ENCODE measurements at places on chromosomes 1 and 21.

- peak; percentile 94 for DNase-seq
Observed at GRCh38 chr1:46757247-46757955, 38.5 kb upstream of the EFCAB14 start.

- no peak for DNase-seq
Observed at GRCh38 chr1:58528518-58528917, 18.0 kb downstream of the OMA1 start.

DNA sequence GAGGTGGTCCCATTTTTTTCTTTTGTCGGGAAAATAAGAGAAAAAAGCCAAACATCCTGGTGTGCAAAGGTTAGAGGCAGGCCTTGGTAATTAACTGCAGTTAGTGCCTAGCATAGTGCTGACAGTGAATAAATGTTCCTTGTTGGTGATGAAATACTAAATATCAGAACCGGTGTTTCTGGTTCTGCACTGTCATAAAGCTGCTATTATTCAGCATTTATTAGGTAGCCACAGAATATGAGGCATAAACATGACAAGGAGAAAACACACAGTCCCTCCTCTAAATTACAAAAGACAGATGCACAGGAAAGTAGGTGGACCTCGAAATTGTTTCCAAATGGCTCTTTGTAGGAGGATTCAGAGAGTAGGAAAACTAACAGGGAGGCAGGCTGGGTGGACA, 122.0 kb upstream of the ADGRL2 start:
- DNase-seq = no peak

DNA sequence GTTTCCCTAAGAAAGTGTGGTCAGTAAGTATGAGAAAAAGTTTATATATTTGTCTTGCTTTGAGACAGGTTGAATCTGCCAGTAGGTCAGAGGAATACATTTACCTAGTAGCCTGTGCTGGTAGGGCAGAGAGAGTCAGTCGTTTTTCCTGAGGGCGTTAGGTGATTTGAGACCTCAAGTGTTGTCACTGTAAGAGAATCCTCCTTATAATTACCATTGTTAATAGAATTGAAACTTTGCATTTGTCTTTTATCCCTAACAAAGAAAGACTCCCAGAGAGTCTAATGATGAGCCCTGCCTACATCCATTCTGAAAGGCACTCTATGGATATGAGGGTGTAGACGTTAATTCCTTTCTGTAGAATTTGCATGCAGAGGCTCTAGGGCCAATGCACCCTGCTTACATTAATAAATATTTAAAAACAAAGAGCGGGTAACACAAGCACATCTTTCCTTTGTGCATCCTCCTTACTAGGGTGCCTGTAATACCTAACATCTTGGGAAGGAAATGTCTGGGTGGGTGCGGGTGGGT, 16.4 kb downstream of the PBX1 start:
- DNase-seq = no peak

- DNase-seq = peak; percentile 2
Observed at GRCh38 chr21:36773117-36773516, 74.2 kb downstream of the SIM2 start.

GRCh38 chr1:235553112-235553551, 48.9 kb upstream of the B3GALNT2 start:
- DNase-seq = no peak

GRCh38 chr1:51175278-51175677, 60.8 kb upstream of the RNF11 start:
- DNase-seq = no peak

DNA sequence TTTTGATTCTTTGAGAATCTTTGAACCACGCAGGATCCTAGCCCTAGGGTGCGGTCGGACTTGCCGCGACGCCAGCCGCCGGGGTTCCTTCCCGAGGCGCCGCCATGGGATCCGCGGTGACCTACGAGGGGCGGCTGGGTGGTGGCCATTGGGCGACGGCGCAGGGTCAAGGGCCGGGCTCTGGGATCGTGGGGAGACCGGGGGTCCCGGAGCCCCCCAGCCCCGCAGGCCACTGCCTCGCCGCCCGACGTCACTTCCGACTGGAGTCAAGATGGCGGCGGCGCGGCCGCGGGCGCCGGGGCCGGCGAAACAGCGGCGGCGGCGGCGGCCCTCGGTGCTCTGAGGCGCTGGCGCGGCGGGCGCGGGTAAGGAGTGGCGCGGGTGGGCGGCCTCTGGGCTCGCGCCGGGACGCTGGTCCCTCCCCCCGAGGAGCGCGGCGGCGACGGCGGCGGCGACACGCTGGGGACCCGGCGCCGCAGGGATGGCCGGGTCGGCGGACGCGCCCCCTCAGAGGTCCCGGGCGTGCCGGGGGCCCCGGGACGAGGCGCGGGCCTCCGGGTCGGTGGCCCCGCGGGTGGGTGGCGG, at the start of gene PRDM2:
TSS of gene PRDM2 (plus strand) at position 253 of the 585 bp plus-strand sequence. CDS start 15,418 bp downstream, outside the sequence.
- peak; percentile 56 for DNase-seq

- DNase-seq = no peak
Observed at GRCh38 chr1:94741996-94742395, 78.2 kb upstream of the SLC44A3 start.

GRCh38 chr1:244502630-244503029, 41.6 kb downstream of the CATSPERE start:
- DNase-seq = no peak

GRCh38 chr1:69246109-69246508, 321.6 kb upstream of the LRRC7 start:
- DNase-seq = no peak

GRCh38 chr1:246564839-246565750, 966 bp downstream of the TFB2M start:
- no peak for DNase-seq

- DNase-seq = no peak
Observed at GRCh38 chr1:230128569-230129285, 61.7 kb downstream of the GALNT2 start.

- DNase-seq = no peak
Observed at GRCh38 chr1:40646315-40646714, 19.2 kb downstream of the RIMS3 start.

- peak; percentile 94 for DNase-seq
Observed at GRCh38 chr1:21579791-21580190, 70.6 kb downstream of the ALPL start.

GRCh38 chr1:115188680-115189395, 99.5 kb upstream of the TSPAN2 start:
- DNase-seq = no peak

GRCh38 chr1:214327514-214327913, 46.6 kb downstream of the SMYD2 start:
- no peak for DNase-seq

DNA sequence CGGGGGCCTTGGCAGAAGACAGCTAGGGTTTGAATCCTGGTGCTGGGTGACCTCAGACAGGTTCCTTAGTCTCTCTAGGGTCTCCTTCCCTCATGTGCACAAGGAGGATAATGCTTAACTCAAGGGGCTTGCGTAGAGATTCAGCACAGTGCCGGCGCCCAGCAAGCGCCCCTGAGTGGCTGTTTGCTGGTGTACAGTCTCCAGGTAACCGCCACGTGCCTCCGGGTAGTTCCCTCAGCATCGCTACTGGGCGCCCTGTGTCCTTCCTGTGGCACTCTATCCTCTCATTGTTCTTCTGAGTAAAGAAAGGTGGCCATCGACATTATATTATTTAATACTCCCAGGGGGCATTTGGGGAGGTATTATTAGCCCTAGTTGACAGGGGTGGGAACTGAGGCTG, 80.9 kb downstream of the NENF start:
- no peak for DNase-seq

DNA sequence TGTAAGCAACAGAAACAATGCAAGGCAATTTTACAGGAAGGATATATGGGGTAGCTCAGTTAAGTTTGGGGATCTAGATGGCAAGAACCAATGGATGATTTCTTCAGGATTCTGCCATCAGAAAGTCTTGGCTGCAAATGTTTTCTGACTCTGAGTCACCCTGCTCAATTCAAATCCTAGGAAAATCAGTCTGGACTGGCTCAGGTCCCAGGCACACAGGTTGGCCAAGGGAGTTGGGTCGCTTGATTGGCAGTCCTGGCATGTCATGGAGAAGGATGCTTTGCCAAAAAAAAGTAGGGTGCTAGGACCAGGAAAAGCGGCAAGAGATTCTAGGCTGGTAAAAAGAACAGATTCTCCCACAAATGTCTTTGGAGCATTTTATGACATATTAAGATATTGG, 28.9 kb upstream of the S1PR1 start:
- no peak for DNase-seq

DNA sequence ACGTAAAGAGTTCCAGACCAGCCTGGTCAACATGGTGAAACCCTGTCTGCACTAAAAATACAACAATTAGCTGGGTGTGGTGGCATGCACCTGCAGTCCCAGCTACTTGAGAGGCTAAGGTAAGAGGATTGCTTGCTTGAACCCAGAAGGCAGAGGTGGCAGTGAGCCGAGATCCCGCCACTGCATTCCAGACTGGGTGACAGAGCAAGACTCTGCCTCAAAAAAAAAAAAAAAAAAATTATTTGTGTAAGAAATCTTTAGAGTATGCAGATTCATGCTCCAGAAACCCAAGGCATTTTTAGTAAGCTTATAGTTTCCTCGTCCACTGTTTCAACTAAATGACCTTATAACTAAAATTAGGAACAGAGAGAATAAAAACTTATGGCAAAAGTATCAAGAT, 51.3 kb downstream of the ABL2 start:
- no peak for DNase-seq

GRCh38 chr1:230661976-230662375, 19.7 kb downstream of the COG2 start:
- DNase-seq = peak; percentile 70

DNA sequence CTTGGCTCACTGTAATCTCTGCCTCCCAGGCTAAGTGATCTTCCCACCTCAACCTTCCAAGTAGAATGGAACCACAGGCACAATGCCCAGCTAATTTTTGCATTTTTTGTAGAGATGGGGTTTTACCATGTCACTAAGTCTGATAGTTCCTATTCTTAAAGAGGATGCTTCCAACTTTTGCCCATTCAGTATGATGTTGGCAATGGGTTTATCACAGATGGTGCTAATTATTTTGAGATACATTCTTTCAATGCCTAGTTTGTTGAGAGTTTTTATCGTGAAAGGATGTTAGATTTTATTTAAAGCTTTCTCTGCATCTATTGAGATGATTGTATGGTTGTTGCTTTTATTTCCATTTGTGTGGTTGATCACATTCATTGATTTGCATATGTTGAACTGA, 103.9 kb downstream of the SLC44A5 start:
- no peak for DNase-seq

DNA sequence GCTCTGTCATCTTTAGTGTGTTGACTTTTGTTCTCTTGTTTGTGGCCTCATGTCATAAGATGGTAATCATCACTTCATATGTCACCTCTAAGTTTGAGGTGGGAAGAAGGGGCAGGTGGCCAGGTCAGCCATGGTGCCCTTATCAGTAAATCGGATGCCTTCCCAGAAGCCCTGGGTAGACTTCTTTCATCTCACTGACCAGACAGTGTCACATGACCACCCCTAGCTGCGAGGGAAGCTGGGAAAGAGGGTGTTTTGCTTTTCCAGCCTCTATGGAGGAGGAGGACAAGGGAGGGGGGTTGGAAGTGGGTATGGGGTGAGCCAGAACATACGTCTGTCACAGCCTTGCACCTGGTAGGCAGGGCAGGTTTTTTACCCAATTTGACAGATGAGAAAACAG, 28.6 kb downstream of the TNFRSF1B start:
- no peak for DNase-seq

GRCh38 chr1:235588916-235589515, 60.6 kb downstream of the GNG4 start:
- DNase-seq = no peak

- no peak for DNase-seq
Observed at GRCh38 chr21:43192501-43193081, 23.8 kb downstream of the CRYAA start.

- DNase-seq = no peak
Observed at GRCh38 chr1:162004441-162004950, 19.2 kb downstream of the OLFML2B start.

GRCh38 chr1:206469933-206470691, at the start of gene IKBKE:
Gene IKBKE, plus strand, starts transcription at chr1:206470476. Its CDS starts 2,752 bp downstream, at chr1:206473228.
- peak; percentile 65 for DNase-seq
